ENCODE measurements at places on chromosomes 16 and 17.

DNA sequence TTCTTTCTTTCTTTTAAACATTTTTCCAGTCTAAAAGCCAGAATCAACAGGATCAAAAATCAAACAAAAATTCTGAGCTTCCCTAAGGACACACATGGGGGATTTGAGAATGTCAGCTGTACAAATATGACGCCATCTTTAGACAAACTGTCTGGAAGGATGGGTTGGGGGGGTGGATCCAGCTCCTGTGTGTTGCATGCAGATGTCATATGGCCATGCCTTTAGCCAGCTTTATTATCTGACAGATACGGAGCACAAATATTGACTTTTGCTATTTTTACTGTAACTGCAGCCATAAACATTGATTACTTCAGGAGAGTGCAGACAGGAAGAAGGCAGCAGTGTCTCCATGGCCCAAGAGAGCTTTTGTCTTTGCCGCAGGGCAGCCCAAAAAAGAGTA, 279.4 kb upstream of the ELAC2 start:
- no peak for DNase-seq

DNA sequence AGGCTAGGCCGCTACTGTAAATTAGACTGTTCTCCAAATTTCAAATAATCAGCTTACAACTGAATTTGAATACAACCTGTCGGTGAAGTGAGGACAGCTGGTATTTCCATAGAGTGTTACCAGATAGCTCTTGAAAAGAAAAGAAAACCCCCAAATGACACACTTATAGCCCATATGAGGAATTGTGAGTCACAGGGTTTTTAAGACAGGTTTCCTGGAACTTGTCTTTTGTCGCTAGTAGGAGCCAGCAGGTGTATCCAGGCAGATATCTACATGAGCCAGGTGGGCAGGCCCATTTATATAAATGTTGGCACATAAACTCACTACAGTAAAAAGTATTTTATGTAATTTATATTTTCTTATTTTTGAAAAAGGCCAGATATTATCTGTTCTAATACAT, 24.0 kb downstream of the TNRC6A start:
- no peak for DNase-seq

- no peak for DNase-seq
Measured at GRCh38 chr17:77356690-77357201, 216.0 kb downstream of the SEC14L1 start.

GRCh38 chr17:32261417-32261736, 4.3 kb upstream of the RHBDL3 start:
- no peak for DNase-seq

DNA sequence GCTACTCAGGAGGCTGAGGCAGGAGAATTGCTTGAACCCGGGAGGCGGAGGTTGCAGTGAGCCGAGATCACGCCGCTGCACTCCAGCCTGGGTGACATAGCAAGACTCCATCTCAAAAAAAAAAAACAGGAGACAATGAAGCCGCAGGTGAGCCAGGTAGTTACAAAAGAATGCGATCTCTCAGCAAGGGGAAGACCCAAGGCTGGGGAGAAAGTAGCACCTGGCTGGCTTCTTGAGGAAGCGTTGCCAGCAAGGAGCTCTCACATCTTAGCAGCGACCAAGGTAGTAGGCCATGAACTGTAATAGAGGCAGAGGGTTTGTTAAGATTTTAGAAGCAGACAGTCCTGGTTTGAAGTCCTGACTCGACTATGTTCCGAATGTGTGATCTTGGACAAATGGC, 175.0 kb downstream of the AIPL1 start:
- DNase-seq: no peak

GRCh38 chr17:17176341-17176740, 29.8 kb downstream of the PLD6 start:
- no peak for DNase-seq

All from effector memory CD4-positive, alpha-beta T cell (primary cell).